ENCODE measurements at places on chromosomes 4 and X.

DNA sequence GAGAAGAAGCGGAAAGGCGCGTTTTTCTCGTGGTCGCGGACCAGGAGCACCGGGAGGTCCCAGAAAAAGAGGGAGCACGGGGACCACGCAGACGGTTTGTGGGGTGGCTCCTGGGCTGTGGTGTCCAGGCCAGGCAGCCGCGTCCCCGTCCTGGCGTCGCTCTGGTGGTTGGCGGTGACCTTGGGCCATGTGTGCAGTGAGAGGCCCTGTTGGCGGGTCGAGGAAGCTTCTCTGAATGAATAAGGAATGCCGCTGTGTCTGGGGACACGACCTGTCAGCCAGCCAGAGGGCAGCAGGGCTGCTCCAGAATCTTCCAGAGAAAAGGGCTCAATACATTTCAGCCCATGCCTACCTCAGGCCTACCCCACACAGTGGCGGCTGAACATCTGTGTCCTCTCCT lies 24.3 kb upstream of the HGFAC start:
- DNase-seq: no peak

GRCh38 chrX:96906741-96907140 lies 23.0 kb downstream of the RPA4 start:
- DNase-seq: no peak

GRCh38 chr4:149933883-149934282 lies 118.2 kb upstream of the IQCM start:
- DNase-seq: no peak

DNA sequence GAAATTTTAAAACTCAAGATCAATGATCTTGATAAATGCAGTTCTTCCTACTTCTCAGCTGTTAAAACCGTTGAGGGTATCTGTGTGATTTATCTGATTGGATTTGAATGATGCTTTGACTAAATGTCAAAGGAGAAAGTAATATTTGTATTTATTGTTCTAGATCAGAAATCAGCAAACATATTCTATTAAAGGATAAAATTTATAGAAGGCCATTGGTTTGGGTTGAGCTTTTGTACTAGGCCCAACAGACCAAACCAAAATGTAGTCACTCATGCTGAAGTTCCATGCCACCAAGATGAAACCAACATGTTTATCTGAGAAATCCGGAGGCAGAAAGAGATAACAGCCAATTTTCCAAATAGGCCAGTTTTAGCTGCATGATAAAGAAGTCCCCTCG lies 64.5 kb upstream of the BMP2K start:
- no peak for DNase-seq

DNA sequence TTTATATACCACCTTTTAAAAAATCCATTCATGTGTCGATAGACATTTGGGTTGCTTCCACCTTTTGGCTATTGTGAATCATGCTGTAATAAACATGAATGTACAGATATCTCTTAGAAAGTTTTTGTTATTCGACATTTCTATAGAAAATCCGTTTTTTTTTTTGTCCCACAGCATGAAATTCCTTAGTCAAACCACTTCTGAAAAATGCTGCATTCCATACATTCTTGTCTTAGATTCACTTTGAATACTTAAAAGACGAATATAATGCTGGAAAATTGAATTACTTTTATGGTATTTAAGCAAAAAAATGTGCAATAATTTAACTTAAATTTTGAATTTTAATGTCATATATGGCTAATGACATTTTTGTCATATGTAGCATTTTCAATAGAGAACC lies 1345.5 kb downstream of the TECRL start:
- no peak for DNase-seq

DNA sequence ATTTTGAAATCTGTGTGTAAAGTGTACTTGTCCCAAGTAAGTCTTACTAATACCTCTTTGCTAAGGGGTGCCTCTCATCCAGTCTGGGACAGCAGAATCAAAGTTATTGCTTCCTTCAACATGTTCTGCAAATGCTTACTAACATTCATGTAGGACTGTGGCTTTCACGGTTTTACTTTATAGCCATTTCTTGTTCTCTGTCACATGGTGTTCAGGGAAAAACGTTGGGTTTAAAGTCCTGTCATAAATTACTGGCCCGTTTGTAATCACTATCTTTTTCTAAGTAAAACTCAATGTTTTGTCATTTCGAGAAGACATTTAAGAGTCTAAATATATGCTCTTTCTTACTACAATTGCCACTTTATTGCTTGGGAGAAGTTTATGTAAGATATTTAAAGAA lies 321.1 kb downstream of the STIM2 start:
- no peak for DNase-seq

DNA sequence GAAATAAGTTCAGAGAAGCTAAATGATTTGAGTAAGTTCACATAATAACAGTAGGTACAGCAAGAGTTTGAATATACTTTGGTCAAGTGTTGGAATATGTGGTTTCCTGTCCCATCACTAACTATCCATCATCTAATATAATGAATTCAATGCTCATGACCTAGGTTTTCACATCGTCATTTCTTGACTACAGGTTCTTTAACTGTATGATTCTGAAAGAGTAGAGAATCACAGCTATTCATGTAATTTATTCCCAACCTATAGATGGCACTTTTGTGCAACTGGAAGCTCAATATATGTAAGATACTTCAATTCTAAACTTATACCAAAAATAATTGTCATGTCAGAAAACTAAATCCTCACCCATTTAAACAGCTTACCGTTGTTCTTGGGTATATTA lies 53.1 kb downstream of the TIGD2 start:
- DNase-seq: no peak

DNA sequence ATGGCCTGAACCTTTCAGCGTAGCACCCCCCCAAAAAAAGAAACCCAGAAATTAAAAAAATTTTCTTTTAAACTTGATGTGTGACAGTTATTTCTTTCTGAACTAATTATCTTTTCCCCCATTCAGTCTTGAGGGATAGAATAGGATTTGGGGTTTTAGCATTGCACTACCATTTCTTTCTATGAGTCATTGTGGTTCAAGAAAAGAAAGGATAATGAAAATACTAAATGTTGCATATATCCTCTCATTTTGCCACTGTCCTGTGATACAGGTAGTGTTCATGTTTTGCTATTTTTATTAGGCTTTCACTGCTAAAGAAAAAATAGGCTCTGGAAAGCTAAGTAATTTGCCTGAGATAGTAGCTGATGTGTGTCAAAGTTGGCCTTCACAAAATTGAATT lies 39.4 kb upstream of the DCK start:
- no peak for DNase-seq

DNA sequence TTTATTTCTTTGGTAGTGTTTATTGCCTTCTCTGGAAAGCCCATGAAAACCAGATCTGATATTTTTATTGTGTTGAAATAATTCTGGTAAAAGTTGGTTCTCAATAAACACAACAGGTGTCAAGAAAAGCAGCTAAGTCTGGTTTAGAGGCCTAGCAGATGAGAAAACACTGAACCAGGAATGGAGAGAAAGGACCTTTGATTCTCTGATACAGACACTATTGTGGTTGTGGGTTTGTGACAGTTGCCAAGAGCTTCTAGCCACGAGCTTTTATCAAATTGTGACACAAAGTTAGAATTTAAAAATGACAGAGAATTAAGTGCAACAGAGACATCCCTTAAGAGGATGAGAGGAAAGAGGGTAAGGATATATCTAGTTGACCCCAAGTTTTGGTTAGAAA lies 42.6 kb downstream of the DDIT4L start:
- DNase-seq: no peak

DNA sequence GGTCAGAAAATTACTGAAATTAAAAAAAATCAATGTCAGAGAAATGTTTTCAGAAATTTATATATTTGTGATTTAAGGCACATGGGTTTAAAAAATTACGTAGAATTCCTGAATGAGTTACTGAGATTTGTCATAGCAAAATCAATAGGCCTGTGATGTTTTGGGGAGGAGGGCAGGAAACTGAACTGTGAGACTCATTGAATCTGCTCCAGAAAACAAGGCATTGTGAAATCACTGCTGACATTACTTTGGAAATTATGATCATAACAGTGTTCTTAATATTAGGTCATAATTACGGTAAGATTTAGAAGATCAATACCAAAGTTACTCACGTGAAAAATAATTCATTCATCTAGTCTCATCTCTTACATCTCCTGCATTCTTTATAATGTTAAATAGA lies 5.3 kb downstream of the FGF5 start:
- no peak for DNase-seq

DNA sequence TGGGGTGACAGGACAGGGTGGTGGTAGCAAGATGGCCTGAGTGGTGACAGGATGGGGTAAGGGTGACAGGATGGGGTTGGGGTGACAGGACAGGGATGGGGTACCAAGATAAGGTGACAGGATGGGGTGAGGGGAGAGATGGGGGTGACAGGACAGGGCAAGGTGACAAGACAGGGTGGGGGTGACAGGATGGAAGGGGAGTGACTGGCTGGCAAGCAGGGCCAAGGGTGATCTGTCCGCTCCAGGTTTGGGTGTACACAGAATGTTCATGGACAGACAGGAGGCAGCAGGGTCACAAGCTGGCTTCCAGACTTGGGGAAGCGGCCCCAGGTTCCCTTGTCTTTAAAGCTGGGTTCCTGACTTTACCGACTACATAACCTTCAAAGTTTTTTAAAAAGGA lies 23.3 kb downstream of the RNF212 start:
- DNase-seq: no peak

GRCh38 chr4:26388671-26389070 lies 67.9 kb downstream of the RBPJ start:
- no peak for DNase-seq

- DNase-seq: no peak
These were observed 213.1 kb upstream of the FAT1 start for GRCh38 chr4:186936496-186937375.

- no peak for DNase-seq
These were observed 205.5 kb upstream of the MBNL3 start for GRCh38 chrX:132694382-132694781.

DNA sequence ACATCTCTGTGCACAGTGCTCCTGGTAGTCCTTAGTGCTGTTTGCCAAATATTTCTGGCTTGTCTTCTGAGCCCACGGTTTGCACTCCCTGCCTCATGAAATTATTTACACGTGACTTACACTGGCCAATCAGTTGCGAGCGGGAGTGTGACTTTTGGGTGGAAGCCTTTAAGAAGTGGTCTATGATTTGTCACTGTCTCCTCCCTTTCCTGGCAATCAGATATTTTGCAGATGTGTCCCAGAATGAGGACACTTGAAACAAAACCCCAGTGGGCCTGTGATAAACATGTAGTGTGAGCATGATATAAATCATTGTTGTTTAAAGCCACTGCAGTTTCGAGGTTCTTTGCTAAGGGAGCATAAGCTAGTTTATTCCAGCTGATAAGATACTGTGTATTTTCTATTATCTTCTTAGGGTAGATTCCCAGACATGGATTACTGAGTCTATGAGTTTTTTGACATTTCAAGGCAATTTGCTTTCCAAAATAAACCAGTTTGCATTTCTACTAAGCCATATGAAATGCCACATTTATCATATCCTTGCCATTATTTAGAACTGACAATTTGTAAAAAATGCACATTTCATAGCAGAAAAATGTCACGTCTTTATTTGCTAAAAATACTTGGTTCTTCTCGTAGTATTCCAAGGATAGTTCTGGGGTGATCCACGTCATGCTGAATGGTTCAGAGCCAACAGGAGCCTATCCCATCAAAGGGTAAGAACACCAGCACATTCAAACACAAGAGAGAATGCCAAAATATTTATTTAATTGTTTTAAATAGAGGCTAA lies 12.0 kb downstream of the BST1 start:
- DNase-seq: no peak

DNA sequence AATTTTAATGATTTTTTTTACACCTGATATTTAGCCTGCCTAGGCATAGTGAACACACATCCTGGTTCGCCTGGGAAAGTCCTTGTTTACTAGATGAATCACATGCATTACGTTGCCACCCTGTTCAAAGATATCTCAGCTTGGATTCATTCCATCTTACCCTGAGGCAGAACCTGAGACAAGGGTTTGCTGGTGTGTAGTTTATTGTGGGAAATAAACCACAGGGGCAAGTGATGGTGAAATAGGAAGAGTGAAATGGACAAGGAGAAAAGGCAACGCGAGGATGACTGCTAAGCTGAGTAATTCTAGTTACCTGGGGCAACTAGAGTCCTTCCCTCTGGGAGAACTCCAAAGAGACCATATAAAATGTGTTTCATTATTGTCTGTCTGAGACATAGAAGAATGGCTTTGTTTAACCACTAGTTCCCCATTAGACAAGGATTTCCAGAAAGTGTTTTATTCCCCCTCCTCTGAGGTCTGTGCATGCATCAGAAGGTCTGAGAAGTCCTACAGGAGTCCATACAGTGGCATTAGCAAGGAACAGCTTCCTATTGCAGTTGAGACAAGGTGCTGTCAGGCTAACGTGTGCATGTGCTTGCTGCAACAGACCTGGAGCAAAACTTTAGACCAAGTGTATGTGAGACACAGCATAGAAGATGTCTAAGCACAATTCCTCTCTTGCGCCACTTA lies 797.3 kb upstream of the FRG1 start:
- DNase-seq: no peak

DNA sequence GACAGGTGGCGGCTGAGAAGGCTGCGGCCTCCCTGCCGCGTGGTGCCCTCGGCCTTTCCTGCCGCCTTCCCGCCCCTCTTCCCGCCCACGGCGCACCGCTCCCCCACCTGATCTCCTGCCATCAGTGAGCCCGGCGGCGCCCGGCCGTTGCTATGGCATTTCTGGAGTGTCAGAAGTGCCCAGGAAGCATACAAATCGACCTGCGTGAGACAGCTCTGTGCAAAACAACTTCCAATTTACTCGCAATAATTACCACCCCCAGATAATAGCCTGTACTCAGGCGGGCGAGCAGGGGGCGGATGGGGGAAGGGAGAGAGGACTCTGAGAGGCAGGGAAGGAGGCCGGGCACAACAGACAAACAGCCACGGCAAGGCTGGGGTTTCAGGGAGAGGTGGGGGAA lies 16.6 kb upstream of the ERCC6L start:
- no peak for DNase-seq

DNA sequence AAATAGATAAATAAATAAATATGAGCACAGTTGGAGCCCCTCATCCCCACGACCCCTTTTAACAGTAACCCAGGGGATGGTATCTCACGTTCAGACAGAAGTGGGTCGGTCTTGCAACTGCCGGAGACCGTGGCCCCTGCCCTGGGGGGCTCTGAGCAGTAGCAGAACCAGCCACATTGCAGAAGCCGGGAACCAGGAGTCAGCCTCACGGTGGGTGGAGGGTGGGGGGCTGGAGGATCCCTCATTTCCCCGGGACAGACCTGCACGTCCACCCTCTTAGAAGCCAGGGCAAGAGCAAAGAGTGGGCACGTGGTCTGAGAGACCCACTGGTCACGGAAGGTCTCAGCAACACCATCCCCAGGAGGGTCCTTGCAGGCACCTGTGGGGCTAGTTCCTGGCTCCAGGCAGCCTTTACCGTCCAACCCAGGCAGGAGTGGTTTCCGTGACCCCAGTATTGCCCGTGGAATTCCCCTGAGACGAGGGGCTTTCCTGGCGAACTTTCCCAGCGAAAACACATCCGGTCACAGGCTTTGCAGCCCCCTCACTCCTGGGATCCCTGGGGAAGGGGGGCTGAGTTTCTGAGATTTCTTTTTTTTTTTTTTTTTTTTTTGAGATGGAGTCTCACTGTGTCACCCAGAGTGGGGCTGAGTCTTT lies 8.8 kb upstream of the IL3RA start:
- DNase-seq: no peak

All from activated CD4-positive, alpha-beta T cell treated with anti-CD3 and anti-CD28 coated beads for 1 hour (primary cell).